Activated T-cell treated with anti-CD3 and anti-CD28 coated beads for 48 hours (primary cell): ENCODE measurements at places on chromosomes 5 and 9.

DNA sequence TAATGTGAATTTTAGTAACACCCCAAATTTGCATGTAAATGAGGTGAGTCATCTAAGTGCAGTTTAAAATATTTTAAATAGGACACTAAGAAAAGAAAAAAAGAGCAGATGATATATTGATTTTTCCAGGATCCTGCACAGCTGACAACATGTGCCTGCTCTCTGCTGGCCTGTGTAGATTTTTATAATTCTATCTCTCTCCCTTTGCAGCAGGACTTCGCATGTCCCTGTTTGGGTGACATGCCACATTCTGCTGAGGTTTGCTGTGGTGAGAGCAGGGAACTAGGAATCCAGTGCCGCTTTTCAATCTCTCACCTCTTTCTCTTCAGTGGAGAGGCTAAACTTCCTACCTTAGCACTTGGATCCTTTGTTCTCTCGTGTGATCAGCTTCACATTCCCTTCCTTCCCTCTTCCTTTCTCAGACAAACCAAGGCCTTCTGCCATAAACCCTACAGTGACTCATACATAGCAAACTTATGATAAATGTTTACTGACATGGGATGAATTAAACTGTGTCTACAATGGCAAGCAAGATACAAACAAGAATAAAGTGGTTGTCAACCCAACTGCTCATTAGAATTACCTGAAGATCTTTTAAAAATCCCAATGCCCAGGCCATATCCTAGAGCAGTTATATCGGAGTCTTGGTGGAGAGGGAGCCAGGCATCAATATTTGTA, 198.8 kb upstream of the EFNA5 start:
- no peak for DNase-seq

DNA sequence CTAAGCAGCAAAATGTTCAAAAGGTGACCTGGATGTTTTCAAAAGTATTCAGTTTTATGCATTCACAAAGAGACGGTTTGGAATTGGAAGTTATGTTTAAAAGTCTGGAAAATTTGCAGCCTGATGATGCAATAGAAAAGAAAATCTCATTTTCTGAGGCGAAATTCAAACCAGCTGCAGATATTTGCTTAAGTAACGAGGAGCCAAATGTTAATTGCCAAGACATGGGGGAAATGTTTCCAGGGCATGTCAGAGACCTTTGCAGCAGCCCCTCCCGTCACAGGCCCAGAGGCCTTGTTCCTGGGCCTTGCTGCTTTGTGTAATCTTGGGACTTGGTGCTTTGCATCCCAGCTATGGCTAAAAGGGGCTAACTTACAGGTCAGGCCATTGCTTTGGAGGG, 228.2 kb downstream of the MAN2A1 start:
- DNase-seq = no peak

DNA sequence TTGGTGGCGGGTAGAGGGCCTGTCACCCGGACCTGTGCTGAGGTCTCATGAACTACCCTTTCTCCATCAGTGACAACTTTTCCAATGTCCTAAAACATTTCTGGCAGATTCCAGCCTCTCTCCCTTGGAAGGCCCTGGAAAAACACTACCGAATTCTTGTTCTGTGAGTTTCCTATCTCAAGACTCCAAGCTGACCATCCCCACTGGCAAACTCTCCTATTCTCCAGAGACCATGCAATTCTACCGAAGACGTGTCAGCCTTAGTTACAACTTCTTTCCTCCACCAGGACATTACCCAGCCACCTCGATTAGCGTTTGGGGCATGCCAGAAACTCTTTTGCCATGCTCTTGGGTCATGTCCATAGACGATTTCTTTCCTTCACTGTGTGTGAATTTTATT, 26.8 kb upstream of the GABRP start:
- no peak for DNase-seq

- DNase-seq = no peak
These were observed 80.5 kb upstream of the JAK2 start for GRCh38 chr9:4904322-4905134.

- DNase-seq = no peak
These were observed 76.6 kb upstream of the SSBP2 start for GRCh38 chr5:81827500-81827899.

- DNase-seq = no peak
These were observed 281.6 kb downstream of the ADAMTS6 start for GRCh38 chr5:65199993-65200675.

- no peak for DNase-seq
These were observed 34.0 kb downstream of the KIAA1958 start for GRCh38 chr9:112520656-112521055.

DNA sequence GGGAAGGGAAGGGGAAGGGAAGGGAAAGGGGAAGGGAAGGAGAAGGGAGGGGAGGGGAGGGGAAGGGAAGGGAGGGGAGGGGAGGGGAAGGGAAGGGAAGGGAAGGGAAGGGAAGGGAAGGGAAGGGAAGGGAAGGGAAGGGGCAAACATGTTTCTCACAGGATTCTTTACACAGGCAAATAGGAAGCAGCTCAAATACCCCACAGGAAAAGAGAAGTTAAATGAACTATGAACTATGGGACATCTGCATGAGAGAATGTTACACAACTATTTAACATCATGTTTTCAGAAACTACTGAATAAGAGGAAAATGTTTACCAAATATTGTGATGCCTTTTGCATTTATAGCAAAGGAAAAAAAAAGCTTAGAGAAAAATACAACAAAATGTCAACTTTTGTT, 125.4 kb upstream of the SLC30A5 start:
- no peak for DNase-seq

GRCh38 chr9:10135553-10135952, 477.2 kb downstream of the PTPRD start:
- no peak for DNase-seq

DNA sequence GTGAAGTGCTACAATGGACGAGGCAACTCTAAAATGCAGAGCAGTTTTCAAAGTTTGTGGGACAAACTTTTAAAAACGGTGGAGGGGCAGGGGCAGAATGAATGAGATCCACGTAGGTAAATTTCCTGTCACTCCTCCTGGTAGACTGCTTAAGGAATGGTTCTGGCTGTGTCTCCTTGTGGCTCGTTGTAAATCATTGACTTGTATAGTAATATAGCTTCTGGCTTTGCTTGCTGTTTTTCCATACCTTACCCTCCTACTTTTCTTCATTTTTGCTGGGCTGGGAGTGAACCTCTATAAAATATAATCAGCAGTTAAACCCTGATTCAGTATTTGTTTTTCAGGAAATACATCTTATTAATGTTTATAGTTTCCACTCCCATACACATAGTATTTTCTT, 235.7 kb downstream of the TUSC1 start:
- no peak for DNase-seq

- DNase-seq = no peak
These were observed 16.6 kb upstream of the SRP19 start for GRCh38 chr5:112844489-112844888.

DNA sequence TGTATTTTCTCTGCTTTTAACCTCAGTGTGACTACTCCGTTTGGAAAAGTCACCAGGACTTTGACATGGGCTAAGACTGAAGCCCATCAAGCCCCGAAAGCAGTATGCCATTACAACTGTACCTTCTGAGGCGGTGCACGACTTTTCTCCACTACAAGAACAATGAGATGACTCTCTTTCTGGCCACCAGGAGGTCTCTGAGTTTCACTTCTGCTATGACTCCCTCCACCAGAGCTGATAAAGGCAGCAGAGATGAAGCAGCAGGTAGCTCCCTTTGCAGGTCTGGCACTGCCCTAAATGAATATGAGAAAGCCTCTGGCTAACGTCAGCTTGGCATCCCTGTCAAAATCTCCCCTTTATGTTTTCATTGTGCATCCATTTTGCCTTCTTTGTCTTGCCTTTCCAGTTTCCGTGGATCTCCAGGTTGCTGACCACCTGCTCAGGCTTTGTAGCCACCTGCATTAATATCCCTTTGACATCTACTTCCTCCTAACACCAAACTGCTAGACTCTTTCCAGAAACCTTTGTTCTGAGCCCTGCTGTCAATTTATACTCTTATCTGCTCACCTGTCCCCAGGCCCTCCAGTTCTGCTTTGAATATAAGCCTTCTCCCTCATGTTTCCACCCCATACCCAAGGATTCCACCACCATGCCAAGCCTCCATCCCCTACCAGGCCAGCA, 221.7 kb downstream of the ZNF608 start:
- no peak for DNase-seq

GRCh38 chr9:132818588-132818987, 59.5 kb downstream of the AK8 start:
- DNase-seq = no peak

DNA sequence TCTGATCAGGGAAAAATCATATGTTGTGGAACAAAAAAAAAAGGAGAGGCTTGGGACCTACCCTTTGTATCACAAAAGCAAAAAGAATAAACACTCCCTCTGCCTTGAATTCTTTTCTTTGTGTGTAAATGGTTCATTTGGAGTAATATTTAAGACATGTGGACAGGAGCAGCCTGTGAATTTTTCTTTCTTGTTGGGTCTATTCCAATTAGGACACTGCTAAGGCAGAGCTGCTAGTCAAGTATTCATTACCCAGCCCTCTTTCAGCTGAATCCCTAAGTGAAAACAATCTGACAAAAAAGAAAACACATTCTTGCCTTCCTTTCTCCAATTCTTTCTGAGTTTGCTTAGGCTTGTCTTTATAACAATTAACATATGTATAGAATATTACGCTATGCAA, 330.0 kb downstream of the EBF1 start:
- no peak for DNase-seq

- no peak for DNase-seq
These were observed 2.0 kb downstream of the CLK4 start for GRCh38 chr5:178624631-178625546.

DNA sequence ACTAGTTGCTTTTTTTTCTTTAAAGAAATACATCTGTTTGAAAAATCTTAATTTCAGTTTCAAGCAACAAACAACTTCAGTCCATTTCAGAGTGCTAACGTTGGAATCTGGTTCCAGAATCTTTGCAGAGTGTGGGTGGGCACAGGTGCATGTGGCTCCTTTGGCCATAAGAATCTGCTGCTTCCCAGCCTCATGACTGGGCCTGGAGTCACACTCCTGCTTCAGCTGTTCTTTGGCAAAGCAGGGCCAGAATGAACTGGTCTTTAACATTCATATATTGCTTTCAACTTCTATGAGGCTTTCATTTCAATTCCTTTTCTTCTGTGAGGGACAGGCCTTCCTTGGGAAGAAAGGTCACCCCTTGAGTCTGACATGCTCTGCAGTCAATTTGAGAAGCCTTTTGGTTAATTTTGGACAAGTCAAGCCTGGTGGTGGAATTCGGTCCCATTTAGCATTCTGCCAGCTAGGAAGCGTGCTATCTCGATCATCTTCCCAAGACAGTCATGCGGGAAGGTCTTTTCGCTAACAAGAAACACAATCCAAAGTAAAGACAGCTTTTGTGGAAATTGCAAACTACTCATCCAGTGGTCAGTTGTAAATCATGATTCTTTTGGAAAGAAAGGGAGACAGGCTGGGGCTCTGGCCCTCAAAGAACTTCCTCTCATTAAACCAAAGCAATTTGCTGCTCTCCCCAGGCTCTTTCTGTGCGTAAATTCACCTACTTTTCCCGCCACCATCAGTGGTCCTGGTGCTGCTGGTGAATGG, 55.2 kb downstream of the SLC1A3 start:
- DNase-seq = no peak

- DNase-seq = no peak
These were observed 4.9 kb upstream of the MAPK9 start for GRCh38 chr5:180296771-180297170.

- DNase-seq = no peak
These were observed 88.9 kb downstream of the CYFIP2 start for GRCh38 chr5:157354800-157355199.

DNA sequence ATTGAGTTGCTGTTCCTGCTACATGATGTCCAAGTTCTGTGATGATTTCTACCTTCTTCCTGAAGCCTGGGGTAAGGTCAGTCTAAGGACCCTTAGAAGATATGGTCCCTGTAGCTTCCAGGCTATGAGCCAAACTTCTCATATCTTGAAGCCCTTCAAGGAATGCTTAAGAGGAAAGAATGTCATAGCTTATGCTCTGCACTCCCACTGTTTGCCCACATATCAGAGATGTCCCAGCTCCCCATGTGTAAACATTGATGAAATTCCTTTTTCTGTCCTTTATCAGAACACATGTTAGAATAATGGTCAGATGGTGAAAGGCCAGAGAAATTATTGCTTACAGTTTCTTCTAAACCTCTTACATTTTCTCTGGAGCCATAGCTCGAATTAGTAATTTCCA, 41.4 kb upstream of the RUSC2 start:
- no peak for DNase-seq

DNA sequence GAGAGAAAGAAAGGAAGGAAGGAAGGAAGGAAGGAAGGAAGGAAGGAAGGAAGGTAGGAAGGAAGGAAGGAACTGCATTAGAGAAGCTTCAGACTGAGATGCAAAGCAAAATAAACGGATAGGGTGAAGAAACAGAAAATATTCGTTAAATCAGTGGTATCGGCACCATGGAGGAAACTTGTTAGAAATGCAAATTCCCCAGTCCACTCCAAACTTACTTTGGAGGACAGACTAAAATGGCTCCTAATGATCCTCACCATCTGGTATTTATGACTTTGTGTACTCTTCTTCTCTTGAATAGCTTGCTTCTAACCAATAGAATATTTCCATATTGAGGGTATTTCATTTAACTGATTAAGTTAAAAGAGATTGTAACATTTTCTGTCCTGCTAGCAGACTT, 87.9 kb upstream of the GCNT4 start:
- DNase-seq = no peak

DNA sequence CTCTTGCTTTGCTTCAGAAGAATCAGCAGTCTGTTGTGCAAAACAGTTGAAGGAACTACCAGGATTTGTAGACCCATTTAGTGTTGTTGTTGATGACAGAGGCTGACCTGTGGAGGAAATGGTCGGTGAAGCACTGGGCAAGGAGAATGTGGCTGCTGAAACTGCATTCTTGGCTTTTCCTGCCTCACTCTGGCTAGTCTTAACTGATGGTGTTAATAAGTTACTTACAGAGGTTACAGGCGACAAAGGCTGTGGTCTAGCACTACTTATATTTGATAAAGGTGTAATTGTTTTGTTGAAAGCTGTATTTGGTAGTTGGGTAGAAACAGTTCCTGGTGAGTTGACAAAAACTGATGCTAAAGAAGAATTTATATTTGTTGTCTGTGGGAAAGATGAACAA, 31.5 kb downstream of the MLANA start:
- no peak for DNase-seq

GRCh38 chr5:1380011-1380817, 35.3 kb upstream of the CLPTM1L start:
- peak; percentile 50 for DNase-seq

DNA sequence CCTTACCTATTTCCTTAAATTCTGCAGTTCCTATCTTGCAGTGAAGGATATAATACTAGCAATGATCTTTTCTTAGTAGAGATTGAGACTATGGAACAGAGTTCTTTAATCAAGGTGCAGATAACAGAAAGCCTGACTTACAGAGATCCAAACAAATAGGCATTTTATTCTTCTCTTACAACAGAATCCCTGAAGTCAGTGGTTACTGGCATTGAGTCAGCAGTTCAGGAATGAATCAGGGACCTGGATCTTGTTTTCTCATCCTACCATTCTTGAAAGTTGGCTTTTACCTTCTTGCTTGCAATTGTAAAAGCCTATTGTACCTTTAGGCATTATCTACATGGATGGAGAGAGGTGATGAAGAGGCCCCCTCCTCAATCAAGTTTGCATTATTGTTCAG, 47.5 kb upstream of the TLE4 start:
- DNase-seq = no peak

- DNase-seq = no peak
These were observed 110.5 kb upstream of the HMHB1 start for GRCh38 chr5:143701493-143701892.

- DNase-seq = no peak
These were observed 9.0 kb upstream of the NOTCH1 start for GRCh38 chr9:136554870-136555269.

GRCh38 chr5:34503379-34504253, 152.5 kb upstream of the RAI14 start:
- no peak for DNase-seq
